ENCODE measurements at places on chromosomes 7 and 10.

- no peak for DNase-seq
Measured at GRCh38 chr10:30431435-30431911, 2.5 kb upstream of the MAP3K8 start.

- DNase-seq: no peak
Measured at GRCh38 chr7:80918399-80918798, 452 bp downstream of the SEMA3C start.

GRCh38 chr7:97009753-97010732 lies 4.7 kb downstream of the DLX6 start:
- DNase-seq: no peak

GRCh38 chr10:71178880-71179279 lies 33.5 kb upstream of the UNC5B start:
- no peak for DNase-seq

- DNase-seq: no peak
Measured at GRCh38 chr10:6053816-6054631, 8.1 kb downstream of the IL2RA start.

DNA sequence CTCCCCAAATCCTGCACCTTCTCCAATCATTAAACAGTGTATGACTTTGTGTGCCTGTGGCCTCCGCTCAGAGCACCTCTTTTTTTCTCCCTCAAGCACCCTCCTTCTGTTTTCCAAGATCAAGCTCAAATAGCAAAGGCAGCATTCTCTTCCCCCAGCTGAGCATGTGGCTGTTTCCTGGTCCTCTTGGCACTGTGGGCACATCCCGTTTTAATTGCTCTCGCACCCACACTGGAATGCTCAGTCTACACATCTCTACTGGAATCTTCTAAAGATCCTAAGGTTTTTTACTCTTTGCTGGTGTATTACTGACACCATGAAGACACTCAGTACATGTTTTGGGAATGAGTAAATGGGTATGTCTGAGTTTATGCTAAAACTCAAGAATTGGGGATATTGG lies 107.4 kb downstream of the WDFY4 start:
- no peak for DNase-seq

DNA sequence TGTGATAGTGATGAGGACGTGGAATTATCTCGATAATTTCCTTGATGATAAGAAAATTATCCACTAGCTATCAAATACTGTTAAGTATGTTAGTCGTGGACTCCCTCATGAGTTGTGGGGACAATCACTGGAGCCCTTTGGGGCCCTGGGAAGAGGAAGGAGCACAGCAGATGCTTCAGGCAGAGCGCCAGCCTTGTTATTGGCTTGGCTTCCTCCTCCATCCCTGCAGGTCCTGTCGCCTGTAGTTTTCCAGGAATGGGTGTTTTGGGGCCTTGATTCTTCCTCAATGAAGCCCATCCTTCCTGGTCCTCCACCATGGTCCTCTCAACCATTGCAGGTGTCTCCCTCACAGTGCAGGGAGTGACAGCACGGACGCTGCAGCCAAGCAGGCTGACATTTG lies 32.5 kb upstream of the ZNF32 start:
- no peak for DNase-seq

DNA sequence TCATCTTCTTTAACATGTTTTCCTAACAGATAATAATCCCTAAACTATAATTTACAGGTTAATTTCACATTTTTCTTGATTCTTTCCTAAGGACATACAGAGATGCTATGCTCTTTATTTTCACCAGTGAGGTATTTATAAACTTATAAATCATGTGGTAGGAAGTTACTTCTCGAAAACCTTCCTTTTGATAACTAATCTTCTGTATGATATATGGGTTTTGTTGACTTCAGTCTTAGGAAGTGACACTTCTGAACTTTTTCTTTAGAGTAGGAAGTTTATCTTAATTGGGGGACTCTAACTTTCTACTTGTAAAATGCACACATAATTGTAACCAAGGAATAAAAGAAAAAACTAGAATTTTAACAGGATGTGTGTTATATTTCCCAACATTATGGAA lies 9.8 kb upstream of the PNPLA8 start:
- DNase-seq: no peak

GRCh38 chr10:13950543-13950939 lies 363.8 kb downstream of the PRPF18 start:
- no peak for DNase-seq

GRCh38 chr10:16996530-16996964 lies 133.1 kb downstream of the CUBN start:
- no peak for DNase-seq

DNA sequence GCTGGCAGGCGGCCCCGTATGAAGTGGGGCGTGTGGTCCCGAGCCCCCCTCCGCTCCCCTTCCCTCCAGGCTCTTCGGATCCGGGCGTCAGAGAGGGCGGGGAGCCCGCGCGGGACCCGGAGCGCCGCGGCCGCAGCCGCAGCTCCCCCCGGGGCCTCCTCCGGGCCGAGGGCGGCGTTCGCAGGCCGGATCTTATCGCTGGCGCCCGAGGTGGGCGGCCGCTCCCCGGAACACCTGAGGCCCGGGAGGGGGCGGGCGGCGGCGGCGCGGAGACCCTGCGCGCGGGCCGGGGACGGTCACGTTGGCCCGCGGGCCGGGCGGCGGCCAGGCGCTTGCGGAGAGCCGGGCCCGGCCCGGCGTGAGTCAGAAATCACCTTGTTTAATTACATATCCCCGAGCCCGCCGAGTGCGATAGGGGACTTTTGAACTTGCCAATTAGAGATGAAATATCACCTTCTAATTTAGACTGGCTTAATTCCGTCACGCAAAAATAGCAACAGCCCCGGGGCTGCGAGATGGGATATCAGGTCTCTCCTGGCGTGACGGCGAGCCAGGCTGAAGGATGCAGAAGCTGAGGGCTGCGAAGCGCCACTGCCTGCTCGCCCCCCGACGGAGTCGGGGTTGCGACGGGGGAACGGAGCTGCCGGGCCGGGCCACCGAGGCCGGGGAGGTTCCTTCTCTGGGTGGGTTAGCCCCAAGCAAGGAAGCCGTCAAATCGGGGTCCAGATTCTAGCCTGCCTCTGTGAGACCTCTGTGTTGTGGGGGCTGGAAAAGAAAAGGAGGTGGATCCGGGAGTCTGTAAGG lies 43.4 kb downstream of the LDB3 start:
- DNase-seq: peak; percentile 4

GRCh38 chr10:60032723-60033122 lies 126.4 kb upstream of the CCDC6 start:
- no peak for DNase-seq

- no peak for DNase-seq
Measured at GRCh38 chr7:2958416-2959102, 85.1 kb downstream of the CARD11 start.

GRCh38 chr10:77949167-77949566 lies 22.6 kb upstream of the DLG5 start:
- DNase-seq: no peak

DNA sequence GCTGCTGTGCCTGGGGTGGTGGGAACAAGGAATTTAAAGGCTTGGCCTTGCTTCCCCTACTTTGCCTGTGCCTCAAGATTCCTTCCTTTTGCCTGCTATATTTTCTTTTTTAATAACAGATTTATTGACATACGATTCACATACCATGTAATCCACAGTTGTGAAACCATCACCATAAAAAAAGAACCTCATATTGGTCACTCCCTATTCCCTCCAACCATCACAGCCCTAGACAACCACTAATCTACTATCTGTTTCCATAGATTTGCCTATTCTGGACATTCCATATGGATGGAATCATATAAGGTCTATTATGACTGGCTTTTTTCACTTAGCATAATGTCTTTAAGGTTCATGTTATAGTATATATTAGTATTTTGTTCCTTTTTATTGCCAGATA lies 59.3 kb upstream of the TRIM8 start:
- no peak for DNase-seq

- DNase-seq: no peak
Measured at GRCh38 chr10:127977357-127978009, 70.6 kb downstream of the PTPRE start.

DNA sequence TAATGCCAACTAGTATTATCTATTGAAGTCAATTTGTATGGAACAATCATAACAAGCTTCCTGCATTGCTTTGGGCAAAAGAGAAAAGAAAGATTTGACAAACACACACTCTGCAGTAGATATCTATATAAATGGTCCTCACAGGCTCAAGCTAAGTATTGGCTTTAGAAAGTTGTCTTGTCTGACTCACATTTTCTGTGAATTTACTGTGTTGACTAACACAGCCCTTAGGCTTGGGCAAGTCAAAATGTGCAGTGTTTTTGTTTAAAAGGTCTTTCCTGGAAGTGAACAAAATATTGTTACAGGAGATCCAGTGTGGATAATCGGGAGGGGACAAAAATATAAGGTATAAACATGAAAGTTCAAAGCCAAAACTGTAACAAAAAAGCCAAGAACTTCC lies 194.4 kb downstream of the RELN start:
- no peak for DNase-seq

DNA sequence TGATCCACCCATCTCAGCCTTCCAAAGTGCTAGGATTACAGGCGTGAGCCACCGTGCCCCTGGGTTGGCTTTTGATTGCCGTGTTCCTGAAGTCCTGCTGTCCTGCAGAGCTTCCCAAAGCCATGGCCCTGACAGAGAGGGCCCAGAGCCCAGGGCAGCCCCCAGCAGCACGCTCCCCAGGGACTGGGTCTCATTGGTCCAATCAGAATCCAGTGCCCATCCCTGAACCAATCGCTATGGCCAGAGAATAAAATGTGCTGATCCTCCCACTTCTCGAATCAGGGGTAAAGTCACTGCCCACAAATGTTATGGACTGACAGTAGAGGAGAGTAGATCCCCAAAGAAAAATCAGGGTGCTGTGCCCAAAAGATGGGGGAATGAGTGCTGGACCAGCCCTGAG lies 5.0 kb upstream of the C10orf105 start:
- DNase-seq: no peak

- DNase-seq: no peak
Measured at GRCh38 chr7:481219-481930, 38.3 kb downstream of the PDGFA start.

DNA sequence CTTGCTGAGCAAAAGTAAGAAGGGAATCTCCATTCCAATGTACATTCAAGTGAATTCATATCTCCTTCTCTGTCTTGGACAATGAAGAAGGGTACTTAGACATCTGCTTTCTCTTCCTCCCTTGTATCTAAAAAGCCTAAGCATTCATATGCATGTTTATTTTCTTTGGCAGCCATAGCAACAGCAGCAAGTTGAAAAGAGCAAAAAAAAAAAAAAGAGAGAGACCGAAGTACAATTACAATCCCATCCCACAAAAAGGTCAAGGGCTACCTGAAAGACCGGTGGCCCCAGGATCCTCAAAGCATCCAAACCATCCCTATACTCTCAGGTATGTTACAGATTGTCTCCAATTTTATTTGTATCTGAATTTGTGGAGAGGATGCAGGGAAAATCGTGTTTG lies 4.1 kb downstream of the OR2F1 start:
- no peak for DNase-seq

GRCh38 chr10:49642311-49642710 lies 28.5 kb downstream of the CHAT start:
- DNase-seq: no peak

GRCh38 chr10:26780793-26781601 lies 79.8 kb downstream of the ABI1 start:
- DNase-seq: no peak

DNA sequence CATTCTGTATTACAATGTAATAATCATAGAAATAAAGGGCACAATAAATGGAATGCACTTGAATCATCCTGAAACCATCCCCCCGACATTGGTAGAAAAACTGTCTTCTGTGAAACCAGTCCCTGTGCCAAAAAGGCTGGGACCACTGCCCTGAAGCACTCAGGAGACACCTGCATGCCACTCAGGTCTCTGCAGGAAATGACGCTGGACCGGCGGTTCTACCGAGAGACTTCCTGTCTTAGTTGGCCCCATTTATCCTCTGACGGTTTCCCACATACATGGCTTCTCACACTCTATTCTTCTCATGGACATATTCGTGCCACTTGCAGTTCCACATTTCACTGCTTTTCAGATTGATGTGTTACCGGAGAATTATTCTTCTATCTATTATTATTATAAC lies 617.5 kb downstream of the SDK1 start:
- no peak for DNase-seq

- DNase-seq: no peak
Measured at GRCh38 chr10:3353235-3353634, 180.7 kb upstream of the PITRM1 start.

GRCh38 chr7:102836977-102837376 lies 75.8 kb upstream of the LRRC17 start:
- no peak for DNase-seq

DNA sequence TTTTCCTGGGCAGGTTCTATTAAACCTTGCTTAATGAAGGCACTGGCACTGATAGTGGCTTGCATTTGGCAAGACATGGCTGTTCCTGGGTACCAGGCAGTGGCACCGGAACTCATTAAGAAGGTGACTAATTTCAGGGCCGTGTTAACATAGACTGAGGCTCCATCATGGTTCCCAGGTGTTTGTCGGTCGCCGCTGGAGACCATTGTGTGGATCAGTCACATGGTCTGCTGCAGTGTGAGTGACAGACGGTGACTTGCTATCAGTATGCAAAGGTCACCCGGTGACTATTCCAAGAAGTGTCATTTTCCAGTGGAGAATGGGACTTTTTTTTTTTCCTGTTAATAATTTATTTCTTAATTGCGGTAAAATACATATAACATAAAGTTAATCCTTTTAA lies 106.3 kb downstream of the INSYN2A start:
- DNase-seq: no peak

- no peak for DNase-seq
Measured at GRCh38 chr7:147096629-147097028, 980.0 kb downstream of the CNTNAP2 start.

GRCh38 chr7:50436133-50436806 lies 13.9 kb downstream of the FIGNL1 start:
- no peak for DNase-seq

- DNase-seq: no peak
Measured at GRCh38 chr7:106345421-106346166, 60.8 kb upstream of the NAMPT start.

DNA sequence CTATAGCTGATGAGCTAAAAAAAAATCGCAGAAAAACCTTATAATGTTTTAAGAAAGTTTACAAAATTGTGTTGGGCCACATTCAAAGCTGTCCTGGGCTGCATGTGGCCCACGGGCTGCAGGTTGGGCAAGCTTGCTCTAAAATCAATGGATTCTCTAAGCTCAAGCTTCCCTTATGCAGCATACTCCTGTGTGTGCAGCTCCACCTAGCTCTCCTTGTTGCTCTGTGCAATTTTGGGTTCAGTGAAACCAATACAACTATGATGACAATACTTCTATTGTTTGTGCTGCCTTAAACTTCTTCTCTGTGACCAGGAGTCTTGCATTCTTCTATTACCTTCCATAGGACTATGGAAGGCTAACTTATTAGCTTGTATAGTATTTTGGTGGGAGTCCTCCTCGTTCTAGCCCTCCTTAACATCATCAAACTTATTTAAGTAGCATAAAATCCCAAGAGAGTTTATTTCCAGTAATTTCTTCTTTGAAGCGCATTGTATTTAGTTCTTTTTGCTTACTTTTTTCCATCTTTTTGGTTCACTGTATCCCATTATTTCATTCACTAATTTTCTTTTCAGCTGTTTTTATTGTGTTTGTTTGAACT lies 170.9 kb upstream of the SMIM30 start:
- no peak for DNase-seq

- no peak for DNase-seq
Measured at GRCh38 chr7:158680754-158681153, 23.9 kb downstream of the NCAPG2 start.

- DNase-seq: no peak
Measured at GRCh38 chr7:31413766-31414165, 73.2 kb upstream of the NEUROD6 start.

- DNase-seq: no peak
Measured at GRCh38 chr7:124152859-124153692, 120.2 kb upstream of the TMEM229A start.

Measured in stimulated activated CD8-positive, alpha-beta memory T cell treated with anti-CD3 and anti-CD28 coated beads, Interleukin-12 subunit alpha, Interleukin-12 subunit beta, amount 100 ng/mL, for 1 hour (primary cell).